HEK293T (cell line): ENCODE measurements at places on chromosomes 6 and 20.

DNA sequence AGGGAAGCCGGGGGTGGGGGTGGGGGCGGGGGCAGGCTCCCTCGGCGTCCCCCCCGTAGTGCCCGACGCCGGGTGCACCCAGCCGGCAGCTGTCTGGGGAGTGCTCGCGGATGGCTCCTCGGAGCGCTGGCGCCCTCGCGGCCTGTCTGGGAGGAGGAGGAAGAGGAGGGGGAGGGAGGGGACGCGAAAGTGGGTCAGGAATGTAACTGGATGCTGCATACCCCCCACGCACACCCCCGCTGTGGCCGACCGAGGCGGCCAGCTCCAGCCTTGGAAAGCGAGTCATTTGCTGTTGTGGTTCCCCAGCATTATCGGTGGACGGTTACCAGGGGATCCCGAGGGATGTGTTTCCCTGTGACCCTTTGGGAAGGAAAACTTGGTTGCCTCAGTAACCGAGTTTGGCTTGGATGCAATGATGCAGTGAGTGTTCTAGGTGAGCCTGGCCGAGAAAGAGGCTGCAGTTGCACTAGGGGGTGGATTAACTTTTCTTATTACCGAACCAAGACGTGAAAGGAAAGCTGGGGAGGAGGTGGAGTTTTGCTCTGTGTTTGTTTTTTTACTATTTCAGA, 55.2 kb upstream of the RREB1 start:
- peak; percentile 34 for DNase-seq

- DNase-seq = no peak
Measured at GRCh38 chr6:36025260-36025931, 955 bp upstream of the SLC26A8 start.

- no peak for DNase-seq
Measured at GRCh38 chr6:50249493-50249892, 199.8 kb upstream of the DEFB112 start.

- DNase-seq = no peak
Measured at GRCh38 chr6:100342830-100343229, 121.9 kb downstream of the SIM1 start.

GRCh38 chr6:163729127-163729872, 314.8 kb downstream of the QKI start:
- DNase-seq = no peak

- DNase-seq = no peak
Measured at GRCh38 chr20:22757424-22758183, 173.2 kb upstream of the FOXA2 start.

DNA sequence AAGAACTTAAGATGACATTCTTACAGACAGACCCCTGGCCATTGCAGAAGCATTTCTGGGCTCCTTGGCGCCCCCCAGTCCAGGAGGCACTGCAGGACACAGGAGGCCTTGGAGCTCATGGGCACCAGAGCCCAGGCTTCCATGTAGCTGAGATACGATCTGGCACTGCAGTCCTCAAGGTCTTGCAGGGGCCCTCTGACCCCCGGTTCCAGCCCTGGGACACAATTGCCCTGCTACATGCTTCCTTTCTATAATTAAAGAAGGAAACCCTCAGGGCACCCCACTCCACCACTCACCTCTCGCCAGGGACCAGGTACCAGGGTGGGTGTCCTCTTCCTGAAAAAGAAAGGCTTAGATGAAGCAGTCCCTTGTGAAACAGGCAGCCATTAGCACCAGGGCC, 33.6 kb downstream of the WFDC3 start:
- DNase-seq = no peak

GRCh38 chr20:48148916-48149672, 363.8 kb upstream of the SULF2 start:
- no peak for DNase-seq

DNA sequence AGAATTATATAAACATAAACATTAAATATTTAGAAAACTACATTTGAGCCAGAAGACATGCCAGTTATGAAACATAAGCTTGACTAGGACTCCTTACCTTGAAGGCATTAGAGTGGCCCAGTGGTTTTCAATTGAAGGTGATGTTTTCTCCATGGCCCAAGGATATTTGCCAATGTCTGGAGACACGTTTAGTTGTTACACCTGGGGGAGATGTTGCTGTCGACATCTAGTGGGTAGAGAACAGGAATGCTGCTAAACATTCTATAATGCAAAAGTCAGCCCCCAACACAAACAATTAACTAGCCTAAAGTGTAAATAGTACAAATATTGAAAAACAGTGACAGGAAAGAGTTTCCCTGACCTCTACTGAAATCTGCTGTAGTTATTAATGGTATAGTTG, 200.9 kb upstream of the HS3ST5 start:
- no peak for DNase-seq

GRCh38 chr6:45495429-45496084, 117.8 kb upstream of the SUPT3H start:
- DNase-seq = no peak

GRCh38 chr6:1672379-1672778, 62.7 kb downstream of the FOXC1 start:
- DNase-seq = no peak

GRCh38 chr20:3846378-3846739, 275 bp upstream of the MAVS start:
- DNase-seq = no peak

- DNase-seq = no peak
Measured at GRCh38 chr6:154239392-154239791, 117.2 kb downstream of the IPCEF1 start.

DNA sequence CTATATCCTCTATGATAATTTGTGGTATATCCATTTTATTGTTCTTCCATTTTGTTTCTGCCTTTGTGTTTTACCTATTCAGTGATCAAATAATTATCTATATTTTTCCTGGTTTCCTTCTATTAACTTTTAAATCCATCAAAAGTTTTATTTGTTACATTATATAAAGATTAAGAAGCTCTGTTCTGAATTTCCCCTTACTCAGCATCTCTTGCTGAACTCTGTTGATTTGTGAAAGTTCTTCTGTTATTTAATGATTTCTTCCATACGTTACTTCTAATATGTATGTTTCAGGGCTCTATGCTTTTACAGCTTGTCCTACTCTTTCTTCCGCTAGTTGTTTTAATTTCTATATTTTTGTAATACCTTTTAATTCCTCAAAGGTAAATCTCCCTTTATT, 87.1 kb downstream of the LIN28B start:
- DNase-seq = no peak

- no peak for DNase-seq
Measured at GRCh38 chr6:156795825-156796224, 18.6 kb downstream of the ARID1B start.
